Esophagus squamous epithelium (tissue), 5 donors: ENCODE measurements at places on chromosomes 7 and 10.

DNA sequence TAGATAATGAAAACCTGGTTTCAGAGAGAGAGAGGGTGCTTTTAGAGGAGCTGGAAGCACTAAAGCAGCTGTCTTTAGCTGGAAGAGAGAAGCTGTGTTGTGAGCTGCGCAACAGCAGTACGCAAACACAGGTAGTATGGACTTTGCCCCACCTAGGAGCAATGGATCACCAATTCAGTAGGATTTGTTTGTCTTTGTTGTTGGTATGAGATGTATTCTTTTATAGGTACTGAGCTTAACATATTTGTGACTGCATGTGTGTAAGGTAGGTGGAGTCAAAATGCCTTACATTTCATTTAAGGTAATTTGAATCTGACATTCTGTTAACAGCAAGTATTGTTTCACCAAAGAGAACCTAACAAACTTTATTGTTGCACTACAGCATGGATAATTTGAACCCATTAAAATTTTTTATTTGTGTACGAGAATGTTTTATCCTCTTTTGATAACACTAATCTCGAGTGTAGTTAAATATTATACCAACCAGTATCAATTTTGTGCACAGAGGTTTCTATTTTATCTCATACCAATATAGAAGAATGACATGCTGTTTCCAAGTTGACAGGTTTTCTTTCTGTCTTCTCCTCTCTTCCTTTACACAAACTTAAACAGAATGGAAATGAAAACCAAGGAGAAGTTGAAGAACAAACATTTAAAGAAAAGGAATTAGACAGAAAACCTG is 92.1 kb downstream of the CYP51A1 start:
- DNase-seq: no peak

GRCh38 chr10:35889971-35890675 is 248.0 kb upstream of the FZD8 start:
- no peak for DNase-seq

DNA sequence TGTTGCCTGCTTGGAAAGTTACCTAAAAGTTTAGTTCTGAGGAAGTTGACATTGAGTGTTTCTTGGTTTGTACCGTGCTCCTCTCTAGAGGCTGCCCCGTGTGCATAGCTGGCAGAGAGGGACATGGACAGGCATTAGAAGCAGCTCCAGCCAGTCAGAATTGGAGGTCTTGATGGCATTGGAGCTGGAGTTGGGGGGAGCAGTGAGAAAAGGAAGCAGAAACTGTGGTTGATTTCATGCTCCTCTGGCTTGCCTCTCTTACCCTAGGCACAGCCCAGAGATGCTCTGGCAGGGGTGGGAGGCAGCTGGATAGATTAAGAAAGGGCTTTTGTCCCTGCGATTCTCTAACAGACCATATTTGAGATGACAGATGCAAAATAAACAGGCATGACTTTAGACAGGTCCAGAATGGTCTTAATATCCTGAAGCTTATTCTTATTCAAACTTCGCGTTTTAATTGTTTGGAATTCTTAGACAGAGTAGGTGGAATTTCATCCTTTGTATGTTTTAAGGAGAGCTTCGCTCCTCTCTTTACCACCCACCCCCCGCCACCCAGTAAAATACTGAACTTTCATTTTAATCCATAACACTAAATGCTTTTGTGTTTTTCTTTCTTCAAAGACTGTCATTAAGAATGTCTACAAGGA is 73.5 kb upstream of the GLCCI1 start:
- no peak for DNase-seq

DNA sequence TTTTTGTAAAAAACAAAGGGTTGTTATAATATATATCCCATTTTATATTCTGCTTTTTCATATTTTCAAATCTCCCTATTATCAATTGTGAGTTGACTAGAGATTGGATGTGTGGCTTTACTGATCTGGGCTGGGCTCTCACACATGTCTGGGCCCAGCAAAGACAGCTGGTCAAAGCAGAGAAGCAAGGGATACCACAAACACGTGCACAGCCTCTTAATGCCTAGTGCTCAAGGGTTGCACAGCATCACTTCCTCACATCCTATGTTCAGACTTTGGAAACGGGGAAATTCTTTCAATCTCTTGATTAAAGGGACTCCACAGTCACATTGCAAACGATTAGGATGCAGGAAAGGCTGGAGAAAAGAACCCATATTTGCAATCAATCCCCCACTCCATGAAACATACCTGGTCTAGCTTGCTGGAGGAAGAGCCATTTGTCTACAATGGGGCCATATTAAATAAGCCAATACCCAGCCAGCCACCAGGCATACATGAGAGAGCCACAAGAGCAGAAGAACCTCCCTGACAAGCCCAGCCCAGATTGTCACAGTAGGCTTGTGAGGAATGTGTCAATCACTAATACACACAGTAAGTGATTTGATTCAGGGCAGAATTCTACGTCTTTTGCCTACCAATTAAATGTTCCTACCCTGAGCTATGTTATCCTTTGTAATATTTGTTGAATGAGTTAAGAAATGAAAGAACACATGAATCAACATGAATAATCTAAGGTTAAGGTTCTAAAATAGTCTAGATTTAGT is 431.2 kb downstream of the TNS3 start:
- DNase-seq: no peak

- no peak for DNase-seq
Observed at GRCh38 chr7:44333911-44334733, 8.7 kb upstream of the CAMK2B start.

DNA sequence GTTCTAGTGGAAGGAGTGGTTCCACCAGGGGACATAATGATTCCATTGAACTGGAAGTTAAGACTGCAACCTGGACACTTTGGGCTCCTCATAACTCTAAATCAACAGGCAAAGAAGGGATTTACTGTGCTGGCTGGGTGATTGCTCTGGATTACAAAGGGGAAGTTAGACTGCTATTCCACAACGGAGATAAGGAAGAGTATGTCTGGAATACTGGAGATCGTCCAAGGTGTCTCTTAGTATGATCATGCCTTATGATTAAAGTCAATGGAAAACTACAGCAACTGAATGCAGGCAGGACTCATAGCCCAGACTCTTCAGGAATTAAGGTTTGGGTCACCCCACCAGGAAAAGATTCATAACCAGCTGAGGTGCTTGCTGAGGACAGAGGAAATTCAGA is 310.6 kb upstream of the MGMT start:
- no peak for DNase-seq

- no peak for DNase-seq
Observed at GRCh38 chr10:30897048-30897447, 134.6 kb downstream of the ZNF438 start.

DNA sequence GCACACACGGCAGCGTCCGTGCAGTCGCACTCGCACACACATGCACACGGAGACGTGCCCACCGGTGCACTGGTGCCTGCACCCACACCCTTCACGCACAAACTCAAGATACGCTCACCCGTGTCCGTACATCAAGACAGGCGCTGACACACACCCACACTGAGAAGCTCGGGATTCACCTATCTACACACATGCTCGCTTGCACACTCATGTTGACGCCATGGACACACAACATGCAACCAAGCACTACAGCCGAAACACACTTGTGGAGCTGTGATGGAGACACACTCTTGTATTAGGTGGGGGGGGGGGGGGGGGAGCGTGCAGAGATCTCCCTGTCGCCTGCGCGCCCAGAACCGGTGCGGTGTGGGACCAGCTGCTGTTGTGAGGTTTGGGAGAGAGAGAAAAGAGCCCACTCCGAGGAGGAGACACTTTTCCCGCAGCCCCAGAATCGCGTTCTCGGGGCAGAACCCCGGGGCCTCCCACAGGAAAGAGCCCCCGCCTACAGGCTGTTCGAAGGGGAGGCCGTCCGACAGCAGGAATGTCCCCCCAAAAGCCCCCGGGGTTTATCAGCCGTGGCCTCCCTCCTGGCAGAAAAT is 605 bp upstream of the NFKB2 start:
- no peak for DNase-seq

DNA sequence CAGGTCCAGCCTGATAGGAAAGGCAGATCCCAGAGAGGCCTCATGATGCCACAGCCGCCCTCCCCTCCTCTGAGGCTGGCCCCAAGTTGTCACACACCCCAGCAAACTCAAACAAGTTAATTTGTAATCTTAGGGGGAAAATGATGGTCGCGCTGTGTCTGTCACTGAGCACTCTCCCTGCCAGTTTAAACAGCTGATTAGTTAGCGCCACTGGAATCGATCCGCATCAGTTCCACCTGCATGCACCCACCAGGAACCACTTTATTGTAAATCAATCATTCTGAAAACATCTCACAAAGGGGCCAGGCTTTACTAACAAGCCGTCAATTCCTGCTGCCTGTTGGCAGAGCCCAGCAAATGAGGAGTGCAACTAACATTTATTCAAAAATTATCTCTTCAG is 870.9 kb downstream of the KCNMA1 start:
- no peak for DNase-seq

DNA sequence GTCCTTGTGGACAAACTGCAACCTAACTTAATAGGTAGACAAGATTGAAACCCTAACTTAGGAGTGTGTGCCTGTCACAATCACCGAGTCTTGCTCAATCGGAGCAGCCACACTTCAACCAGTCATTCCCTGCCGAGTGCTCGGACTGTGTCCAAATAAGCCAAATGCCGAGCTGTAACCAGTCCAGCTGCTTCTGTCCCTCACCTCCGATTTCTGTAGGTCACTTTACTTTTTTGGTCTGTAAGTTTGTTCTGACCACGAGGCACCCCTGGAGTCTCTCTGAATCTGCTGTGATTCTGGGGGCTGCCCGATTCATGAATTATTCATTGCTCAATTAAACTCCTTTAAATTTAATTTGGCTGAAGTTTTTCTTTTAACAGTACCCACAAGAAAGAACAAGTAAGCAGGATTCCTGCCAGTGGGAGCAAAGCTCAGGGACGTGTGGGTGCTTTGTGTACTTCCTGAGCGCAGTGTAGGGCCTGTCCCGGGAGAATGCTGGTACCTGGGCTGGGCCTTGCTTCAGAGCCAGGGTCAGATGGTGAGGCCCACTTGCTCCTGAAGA is 140.1 kb downstream of the ACTR3B start:
- no peak for DNase-seq

DNA sequence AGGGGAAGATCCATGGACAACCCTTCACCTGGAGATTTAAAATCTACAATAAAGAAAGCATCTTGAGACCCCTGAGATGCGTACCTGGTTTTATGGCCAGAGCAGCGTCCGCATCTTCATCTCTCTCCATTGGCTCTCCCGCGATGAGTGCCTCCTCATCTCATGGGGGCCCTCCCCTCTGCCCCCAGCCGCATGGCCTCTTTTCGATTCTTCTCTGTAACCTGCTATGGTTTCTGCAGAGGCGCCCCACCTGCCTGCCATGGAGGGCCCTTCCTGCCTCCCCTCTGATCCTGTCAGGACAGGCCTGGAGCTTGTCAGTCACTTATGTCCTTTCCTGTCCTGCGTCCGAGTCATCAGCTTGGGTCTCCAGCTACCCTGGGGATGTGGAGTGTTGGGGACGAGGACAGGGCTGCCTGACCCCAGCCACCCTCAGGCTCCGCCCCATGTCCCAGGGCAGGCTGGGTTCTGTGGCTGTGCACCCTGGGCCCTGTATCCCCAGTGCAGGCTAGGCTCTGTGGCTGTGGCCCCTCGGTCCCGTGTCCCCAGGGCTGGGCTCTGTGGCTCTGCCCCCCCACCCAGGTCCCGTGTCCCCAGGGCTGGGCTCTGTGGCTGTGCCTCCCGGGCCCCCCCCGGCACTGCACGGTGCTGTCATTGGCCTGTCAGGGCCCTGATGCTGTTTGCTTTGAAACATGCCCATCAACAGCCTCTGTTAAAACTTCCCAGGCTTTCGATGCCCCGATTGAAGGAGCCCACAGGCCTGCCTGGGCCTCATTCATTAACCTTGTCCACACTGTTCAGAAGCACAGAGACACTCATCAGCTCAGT is 99.8 kb downstream of the WDR37 start:
- no peak for DNase-seq

GRCh38 chr10:110649347-110650264 is 5.5 kb downstream of the RBM20 start:
- no peak for DNase-seq

DNA sequence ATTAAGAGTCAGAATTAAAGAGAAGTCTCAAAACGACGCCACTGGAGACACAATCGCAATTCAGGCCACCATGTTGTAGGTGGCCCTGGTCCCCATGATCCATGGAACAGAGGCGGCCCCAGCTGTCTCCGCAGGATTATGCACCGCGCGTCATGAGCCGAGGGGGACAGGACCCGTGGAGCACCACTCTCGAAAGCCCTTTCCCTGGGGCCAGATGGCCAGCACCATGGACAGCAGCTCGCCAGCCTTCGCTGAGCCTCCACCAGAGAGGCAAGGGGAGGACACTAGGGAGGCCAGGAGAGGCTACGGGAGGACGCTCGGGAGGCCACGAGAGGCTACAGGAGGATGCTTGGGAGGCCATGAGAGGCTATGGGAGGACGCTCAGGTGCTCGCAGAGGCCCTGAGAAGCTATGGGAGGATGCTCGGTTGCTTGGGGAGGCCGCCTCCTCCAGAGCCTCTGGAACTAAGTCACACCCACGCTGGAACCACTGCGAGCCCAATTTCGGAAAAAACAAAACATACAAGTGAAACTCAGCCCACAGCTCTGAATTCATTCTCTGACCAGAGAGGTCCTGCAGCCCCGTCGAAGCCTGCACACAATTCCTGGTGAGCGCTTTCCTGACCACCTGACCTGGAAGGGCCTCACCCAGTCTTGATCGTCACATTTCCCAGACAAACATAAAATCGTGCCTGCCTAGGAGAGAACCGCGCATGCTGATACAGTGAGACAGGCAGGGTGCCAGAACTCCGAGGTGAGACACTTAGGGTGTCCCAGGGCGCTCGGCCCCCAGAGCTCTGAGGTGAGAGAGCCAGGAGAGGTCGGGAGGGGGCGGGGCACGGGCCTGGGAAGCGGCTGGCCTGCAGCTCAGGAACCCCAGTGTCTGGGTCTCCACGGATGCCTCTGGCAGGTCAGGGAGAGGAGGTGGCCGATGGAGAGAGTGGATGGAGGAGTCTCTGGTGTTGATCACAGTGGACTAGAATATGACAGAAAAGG is 224.4 kb downstream of the PTPRN2 start:
- DNase-seq: no peak

DNA sequence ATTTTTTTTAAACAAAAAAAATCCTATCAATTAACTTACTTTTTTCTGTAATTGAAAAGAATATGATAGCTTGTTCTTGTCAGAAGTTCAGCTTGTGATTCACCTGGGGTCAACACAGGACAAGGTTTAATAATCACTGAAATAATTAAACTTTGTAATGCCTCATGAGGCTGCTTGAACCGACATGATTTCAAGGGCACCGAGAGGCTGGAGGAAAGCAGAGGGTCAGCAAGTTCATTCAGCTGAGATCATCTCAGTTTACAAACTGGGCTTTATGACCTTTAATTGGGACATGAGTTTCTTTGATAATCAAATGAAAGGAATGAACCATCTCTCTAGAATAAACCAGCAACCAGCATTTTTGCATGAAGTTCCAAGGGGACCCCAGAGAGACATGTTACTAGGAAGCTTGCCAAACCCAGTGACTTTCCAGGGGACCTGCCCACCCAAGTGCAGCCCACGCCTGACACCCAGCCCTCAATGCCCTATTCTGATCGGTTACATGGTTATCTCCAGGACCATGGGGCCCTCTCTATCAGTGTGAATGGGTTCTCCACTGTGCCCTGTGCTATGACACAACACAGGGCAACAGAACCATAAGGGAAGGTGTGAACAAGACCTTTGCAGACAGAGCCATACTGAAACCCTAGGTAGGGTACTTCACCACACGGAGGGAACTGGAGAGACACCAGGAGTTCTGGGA is 7.8 kb upstream of the CYP3A4 start:
- no peak for DNase-seq

- DNase-seq: no peak
Observed at GRCh38 chr7:49261928-49262327, 337.6 kb downstream of the CDC14C start.

- DNase-seq: no peak
Observed at GRCh38 chr10:845526-845925, 86.0 kb downstream of the LARP4B start.
